Erythroblast (primary cell): ENCODE measurements at places on chromosomes 5 and 9.

DNA sequence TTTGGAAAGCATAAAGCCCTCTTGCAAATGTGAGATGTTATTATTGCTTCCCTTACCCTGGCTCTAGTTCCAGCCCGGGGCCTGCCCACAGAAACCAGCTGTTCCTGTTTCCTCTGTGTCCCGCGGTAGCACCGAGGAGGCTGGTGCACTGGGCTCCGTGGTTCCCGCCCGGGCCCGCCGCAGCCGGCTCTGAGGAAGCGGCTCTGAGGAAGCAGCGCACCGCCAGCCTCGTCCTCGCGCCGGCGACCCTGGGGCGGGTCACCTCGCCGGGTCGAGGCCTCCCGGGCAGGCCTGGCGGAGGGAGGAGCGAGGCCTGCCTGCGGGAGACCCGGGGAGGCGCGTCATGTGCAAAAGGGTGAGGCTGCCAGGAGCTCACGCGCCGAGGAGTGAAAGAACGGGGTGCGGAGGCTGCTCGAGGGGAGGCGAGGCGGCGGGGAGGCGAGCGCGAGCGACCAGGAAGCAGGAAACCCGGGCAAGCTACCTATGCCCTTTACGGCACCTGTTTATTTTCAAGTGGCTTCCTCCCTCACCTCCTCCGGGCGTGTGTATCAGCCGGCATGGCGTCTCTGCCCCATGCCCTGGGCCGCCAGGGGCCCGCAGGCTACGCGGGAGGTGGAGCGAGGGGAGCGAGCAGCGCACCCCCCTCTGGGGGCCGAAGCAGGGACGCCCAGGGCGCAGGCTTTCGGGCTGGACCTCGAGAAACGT is 61.3 kb upstream of the MEGF10 start:
- DNase-seq: peak; percentile 72

DNA sequence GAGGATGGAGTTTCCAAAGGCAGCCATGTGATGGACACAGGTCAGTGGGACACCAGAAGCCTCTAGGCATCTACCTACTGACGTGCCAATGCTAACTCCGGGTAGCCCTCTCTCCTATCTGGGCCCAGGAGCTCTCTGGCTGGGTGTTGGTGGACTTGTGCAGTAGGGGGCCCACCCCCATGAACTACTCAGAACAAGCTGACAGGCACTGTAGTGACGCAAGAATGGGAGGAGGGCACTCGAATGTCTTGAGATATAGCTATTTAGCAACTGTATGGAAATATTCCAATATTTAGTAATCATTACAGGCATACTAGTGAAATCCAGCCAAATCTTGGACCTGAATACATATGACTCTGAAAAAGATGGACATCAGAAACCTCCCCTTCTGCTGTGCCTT is 5.7 kb upstream of the DOCK2 start:
- DNase-seq: no peak

DNA sequence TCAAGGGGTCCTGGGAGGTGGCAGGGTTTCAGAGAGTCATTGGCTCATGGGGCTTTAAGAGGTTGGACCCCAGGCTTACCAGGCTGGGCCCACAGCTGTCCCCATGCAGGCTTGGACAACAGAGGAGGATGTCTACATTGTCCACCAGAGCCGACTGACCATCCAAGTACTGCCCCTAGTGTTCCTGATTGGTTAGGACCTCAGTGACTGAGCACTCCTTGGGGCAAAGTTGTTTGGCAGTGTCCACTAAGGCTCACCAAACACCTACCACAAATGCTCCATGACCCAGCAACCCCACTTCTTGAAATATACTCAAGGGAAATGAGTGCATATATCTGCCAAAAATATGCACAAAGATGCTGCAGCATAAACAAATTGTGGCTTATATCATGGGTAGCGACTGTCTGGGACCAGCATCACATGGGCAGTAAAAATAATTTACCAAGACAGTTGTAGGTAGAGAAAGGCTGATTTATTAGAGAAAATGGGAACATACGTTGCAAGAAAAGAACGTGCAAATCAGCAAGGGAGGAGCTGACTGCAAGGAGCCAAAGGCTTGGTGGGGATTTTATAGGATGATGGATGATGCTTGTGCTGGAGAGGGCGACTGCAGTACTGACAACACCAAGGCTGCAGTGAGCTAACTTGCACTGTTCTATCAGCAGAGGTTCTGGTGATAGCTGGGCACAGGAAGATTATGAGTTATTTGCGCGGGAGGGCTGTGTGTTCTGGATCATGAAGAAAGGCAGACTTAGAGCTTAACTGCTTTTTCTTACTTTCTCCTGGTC is 265.2 kb downstream of the GADD45G start:
- no peak for DNase-seq

- no peak for DNase-seq
Measured at GRCh38 chr5:135149229-135149955, 115.4 kb upstream of the PITX1 start.

DNA sequence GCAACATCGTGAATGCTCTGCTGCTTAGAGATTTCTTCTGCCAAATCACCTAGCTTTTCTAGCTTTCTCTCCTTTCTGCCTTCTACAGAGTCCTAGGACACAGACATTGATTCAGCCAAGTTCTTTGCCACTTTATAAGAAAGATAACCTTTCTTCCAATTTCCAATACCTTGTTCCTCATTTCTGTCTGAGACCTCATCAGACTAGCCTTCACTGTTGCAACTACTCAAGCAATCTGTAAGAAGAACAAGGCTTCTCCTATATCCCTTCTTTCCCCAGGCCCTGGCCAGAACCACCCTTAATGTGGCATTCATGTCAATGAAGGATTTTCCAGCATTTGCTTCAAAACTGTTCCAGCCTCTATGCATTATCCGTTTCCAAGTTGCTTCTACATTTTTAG is 24.3 kb downstream of the FBXO10 start:
- DNase-seq: no peak
